Effector CD4-positive, alpha-beta T cell (primary cell): ENCODE measurements at places on chromosomes 3 and 15.

GRCh38 chr15:38134252-38134651 lies 118.4 kb upstream of the SPRED1 start:
- DNase-seq = no peak

DNA sequence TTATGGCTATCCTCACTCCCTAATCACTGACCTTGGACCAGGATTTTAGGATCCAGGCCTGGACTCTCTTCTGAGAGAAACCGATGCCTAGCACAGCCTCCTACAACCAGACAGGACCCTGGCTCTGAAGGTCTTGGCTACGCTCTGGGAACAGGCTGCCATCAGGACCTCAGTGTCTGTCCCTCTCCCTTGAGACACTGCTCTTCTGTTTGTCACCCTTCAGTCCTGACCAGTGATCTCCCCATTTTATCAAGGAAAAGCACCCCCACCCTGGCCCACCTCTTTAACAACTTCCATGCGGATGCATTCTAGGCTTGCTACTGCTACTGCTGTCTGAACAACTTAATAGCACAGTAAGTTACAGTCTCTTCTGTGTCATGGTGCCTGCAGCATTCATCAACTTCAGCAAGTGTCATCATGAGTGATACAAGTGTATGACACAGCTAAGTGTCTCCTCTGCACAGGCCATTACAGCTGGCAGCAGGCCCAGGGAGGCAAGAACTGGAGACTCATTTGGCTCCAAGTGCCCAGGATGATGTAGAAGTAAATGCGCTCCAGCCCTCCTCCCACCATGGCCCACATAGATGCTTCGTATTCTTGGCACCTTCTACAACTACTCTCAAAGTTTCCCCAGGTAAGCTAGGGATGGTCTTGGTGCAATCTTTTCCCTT lies 302.4 kb downstream of the EPHB1 start:
- no peak for DNase-seq

GRCh38 chr3:146830231-146830630 lies 225.1 kb upstream of the PLSCR5 start:
- no peak for DNase-seq

- no peak for DNase-seq
Observed at GRCh38 chr3:56928379-56929068, 126.8 kb upstream of the ARHGEF3 start.

DNA sequence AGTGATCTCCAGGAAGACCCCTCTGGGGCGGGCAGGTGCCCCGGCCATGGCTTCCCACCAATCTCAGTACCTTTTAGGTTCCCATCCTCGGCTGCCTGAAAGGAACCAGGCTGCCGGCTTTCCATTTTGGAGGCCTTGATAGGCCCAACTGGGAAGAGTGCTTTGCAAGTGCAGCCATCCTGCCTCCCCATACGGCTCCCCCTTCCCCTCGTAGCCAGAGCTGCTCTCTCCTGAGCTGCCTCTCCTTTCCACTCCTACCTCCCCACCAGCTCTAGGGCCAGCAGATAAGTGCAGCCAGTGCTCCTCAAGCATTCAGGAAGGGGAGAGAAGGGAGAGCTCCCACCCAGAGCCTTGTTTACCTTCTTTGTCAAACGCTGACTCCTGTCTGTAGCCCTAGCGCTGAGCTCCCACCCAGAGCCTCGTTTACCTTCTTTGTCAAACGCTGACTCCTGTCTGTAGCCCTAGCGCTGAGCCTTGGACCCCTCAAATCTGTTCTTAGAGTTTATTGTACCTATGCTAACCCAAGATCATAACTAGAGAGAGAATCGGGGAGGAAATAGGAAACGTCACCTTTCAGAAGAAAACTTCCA lies 133.0 kb downstream of the LRRK1 start:
- no peak for DNase-seq
